Stimulated activated CD4-positive, alpha-beta T cell treated with anti-CD3 and anti-CD28 coated beads, Interleukin-12 subunit alpha, Interleukin-12 subunit beta, amount 100 ng/mL, for 4 hours (primary cell): ENCODE measurements at places on chromosomes 11 and 22.
A peak's percentile ranks its signal among the peaks of the same experiment; 100 is the strongest.

- DNase-seq = no peak
These were observed 34.3 kb downstream of the TSPAN18 start for GRCh38 chr11:44760917-44761550.

- no peak for DNase-seq
These were observed 98.5 kb downstream of the TSPAN18 start for GRCh38 chr11:44825058-44825785.

- DNase-seq = no peak
These were observed 466.3 kb downstream of the OPCML start for GRCh38 chr11:133065847-133066485.

- DNase-seq = no peak
These were observed 76.0 kb upstream of the SORL1 start for GRCh38 chr11:121376130-121376529.

DNA sequence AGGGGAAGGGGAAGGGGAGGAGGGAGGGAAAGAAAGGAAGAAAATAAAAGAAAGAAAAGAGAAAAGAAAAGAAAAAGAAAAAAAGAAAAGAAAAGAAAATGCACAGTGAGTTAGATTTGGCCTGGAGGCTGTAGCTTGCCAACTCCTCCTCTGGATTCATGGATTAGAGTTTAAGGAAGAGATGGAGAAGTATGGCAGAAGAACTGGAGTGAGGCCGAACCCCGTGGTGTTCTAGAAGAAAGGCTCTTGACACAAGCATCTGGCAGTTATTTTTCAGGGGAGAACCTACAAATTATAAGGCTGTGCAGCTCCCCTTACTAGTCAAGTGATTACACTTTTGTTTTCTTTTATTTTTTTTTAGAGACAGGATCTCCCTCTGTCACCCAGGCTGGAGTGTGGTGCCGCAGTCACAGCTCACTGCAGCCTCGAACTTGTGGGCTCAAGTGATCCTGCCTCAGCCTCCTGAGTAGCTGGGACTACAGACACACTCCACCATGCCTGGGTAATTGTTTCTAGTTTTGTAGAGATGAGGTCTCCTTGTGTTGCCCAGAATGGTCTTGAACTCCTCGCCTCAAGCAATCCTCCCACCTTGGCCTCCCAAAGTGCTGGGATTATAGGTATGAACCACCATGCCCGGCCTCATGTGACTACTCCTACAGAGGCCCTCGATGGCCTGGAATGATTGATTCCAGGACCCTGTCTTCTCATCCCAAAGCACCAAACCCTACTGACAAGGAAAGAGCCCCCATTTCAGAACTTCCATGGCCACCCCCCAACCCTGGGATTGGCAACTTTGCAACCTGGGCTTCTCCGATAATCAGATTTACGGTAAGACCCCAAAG, 19.5 kb downstream of the ZNF74 start:
- DNase-seq = no peak

GRCh38 chr11:2272946-2273280, 2.5 kb upstream of the ASCL2 start:
- DNase-seq = no peak

GRCh38 chr11:63920126-63920938, 3.4 kb upstream of the RCOR2 start:
- DNase-seq = no peak

DNA sequence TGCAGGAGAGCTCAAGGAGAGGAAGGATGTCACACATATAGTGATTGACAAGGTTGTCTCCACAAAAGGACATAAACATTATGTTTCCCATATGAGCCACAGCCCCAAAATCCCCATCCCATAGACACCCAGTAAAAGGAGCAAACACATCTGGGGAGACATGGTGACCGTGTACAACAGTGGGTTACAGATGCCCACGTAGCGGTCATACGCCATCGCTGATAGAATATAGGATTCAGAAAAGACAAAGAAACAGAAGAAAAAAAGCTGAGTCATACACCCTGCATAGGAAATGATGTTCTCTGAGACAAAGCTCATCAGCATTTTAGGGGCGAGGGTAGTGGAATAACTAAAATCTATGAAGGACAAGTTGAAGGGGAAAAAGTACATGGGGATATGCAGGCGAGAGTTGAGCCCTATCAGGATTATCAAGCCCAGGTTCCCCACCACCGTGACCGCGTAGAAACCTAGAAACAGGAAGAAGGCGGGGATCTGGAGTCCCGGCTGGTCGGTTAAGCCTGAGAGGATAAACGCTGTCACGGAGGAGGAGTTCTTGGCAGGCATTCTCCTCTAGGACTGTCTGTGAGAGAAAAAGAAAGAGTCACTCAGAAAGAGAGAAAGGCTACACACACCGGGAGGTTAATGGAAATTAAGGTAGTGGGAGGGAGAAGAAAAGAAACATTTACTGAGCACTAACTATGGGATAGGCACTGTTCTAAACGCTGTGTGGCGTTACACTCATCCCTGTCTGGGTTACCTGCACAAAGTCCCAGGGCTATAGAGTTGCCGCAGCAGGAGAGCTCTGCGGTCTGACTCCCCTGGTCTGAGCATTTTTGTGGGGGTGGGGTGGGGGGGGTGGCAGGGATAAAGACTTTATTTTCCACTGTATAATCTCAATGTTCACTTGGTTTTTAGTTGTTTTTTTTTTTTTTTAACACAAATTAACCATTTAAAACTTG, 36.1 kb upstream of the OR8B8 start:
- no peak for DNase-seq

DNA sequence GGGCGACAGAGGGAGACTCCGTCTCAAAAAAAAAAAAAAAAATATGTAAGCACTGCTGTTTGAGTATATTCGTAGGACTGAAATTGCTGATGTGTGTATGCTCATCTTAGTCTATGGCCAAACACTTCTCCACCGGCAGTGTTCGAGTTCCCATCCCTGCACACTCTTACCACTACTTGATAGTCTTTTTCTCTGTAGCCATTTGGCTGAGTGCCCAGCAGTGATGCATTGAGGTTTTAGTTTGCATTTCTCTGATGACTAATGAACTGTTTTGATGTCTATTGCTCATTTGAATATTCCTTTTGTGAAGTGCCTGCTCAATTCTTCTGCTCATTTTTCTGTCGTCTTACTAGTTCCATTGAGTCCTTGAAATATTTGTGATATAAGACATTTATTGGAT, 1.9 kb downstream of the TIRAP start:
- peak; percentile 81 for DNase-seq

DNA sequence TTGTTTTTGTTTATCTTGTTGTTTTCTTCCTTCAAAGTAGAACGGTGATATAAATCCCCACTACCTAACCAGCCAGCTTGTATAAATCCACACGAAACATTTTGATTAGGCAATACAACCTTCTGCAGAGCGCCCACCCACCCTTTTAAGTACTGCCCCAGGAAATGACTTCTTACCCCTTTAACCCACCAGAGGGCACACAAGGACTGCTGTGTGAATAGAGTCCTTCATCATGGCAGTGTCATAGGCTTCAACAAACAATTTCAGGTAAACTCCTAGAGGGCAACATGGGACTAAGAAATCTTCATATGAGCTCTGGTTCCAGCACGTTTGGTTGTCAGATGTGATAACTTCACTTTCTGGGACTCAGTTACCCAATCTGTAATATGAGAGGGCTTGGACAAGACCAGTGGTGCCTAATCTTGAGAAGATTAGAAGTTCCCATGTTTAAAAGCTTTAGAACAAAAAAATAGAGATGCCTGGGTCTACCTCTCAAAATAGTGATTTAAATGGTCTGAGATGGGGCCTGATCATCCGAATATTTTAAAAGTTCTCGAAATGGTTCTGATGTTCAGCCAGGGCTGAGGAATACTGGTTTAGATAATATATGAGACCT, 56.1 kb downstream of the PIWIL4 start:
- DNase-seq = peak; percentile 9

GRCh38 chr11:62497132-62497801, 49.3 kb downstream of the AHNAK start:
- peak; percentile 4 for DNase-seq

- DNase-seq = no peak
These were observed 19.3 kb upstream of the TMEM191C start for GRCh38 chr22:21447694-21448402.

GRCh38 chr11:31340903-31341572, 28.5 kb downstream of the DCDC1 start:
- no peak for DNase-seq

DNA sequence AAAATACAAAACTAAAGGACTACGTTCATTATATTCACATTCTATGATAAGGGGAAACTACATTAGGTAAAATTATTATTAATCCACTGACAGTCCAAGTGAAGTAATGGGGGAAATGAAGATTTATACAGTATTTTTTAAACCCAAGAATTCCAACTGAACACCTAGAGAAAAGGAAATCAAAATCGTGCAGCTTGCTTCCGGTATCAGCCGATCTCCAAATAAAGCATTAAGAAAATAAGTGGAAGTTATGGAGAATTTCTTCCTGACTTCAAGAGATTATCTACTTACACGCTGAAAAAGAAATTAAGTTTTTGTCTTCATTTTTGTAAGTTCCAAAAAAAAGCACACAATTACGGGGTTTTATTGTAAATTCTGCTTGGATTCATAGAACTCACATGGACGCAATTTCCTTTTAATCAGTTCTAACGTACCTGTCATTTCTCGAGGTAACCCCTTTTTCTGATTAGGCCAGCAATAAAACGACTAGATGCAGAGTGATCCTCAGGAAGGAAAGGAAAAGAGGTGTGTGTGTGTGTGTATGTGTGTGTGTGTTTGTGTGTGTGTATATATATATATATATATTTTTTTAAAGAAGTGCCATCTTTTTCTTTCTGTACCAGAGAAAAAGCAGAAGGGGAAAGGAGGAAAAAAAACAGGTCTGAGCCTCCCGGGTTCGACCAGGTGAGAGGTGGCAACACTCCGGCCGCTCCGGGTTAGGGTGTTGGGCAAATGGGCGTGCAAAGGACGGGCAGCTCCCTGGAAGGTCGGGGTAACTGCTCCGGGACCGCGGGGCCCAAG, 1.1 kb downstream of the ZBTB44 start:
- no peak for DNase-seq

DNA sequence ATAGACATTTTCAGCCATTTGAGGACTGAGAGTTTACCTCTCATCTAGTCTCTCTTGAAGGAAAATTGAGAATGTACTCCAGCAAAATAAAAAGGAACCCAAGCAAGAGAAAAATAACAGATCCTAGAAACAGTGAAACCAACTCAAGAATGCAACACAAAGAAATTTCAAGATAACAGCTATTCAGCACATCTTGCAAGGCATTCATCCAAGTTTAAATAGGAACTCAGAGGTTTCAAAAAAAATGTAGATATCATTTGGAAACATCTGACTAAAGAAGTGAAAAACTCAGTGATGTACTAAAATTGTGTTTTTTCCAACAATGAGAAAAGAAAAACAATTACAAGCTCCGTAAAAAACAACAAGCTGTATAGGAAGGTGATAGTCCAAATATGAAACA, 76.4 kb downstream of the TMEM135 start:
- no peak for DNase-seq

DNA sequence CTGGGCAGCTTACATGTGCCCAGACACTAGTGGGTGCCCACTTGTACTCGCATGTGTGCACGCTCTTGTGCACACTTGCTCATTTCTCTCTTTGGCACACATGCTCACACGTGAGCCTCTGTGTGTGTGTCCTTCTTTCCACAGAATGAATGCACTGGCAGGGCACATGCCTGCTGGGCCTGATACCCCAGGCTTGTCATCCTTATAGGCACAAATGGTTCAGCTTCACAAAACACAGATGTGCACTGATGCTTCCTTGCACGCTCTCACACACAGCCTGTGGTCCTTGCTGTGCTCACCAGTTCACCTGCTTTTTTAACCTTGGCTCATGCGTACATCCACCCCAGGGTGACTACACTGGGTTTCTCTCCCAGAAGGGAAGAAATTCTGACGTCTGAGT, 174.8 kb downstream of the BUD13 start:
- DNase-seq = no peak

DNA sequence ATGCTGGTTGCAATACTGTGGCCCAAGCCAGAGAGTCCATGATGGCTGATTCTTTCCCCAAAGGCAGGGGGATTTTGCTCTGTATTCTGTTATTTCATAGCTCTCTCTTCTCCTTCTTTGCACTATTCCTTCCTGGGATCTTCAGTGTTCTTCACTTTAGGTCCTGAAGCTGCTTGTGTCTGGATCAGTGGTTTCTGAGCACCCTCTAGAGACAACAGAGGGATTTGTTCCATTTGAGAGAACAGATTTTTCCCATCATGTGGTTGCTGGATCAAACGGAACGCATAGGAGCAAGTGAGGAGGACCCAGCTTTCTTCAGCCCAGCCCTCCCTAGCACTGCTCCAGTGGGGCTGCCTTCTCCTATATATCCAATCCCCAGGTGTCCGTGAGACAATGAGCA, 68.7 kb upstream of the SYN3 start:
- DNase-seq = no peak

DNA sequence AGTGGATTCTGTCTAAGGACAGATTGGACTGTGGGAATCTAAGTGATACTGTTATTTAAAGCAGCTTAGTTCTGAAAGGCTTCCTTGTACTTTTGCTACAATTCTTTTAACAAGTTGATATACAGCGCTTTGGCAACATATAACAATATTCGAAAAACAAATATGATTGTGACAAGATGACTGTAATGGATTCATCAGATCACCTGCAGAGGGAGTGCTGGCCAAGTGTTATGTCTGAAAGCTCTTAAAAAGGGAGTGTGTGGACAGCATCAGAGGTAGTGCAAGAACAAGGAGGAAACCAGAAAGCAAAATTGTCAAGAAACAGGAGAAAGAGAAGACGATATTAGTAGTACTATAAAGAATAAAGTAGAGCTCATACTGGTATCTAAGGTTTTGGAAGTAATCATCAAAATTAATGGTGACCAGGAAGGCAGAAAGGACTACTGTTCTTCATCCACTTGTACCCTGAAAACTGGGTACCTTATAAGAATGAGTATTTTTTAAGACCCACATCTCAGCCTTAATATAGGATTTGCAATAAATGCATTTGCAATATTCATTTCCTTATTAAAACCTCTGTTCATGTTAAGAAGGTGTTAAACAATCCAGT, 1112.0 kb upstream of the CCDC90B start:
- no peak for DNase-seq

GRCh38 chr11:84022201-84022600, 736.0 kb upstream of the CCDC90B start:
- DNase-seq = no peak

DNA sequence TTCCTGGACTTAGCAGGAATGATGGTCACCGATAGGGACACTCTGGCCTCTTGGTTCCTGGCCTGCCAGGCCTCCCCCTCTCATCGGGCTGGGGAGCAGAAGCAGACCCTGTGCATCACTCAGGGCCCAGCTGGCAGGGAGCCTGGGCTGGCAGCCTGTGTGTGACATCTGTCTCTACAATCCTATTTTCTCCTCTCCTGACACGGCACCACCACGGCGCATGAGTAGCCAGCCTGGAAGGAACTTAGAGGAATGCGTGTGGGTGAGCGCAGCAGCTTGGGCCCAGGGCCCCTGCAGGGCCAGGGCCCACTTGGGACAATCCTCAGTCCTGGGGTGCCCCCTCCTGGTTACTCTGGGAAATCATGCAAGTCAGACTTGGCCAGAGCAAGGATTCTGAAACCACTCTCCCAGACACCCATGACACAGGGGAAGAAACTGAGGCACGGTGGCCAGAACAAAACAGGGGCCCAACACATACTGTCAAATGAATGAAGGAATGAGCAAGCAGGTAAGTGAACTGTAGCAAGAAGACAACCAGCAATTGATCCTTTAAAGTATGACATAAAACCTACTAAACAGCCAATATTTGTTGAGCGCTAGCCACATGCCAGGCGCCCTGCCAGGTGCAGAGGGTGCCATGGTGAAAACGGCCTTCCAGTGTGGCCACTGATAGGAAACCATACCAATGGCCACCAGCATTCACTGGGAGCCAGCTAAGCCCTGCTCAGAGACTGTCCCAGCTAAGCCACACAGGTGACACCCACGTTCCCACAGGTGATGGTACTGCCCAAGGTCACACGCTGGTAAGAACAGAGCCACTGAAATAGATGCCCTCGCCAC, 13.3 kb downstream of the RSPH14 start:
- DNase-seq = peak; percentile 68

GRCh38 chr22:42261296-42261695, 9.2 kb downstream of the TCF20 start:
- DNase-seq = no peak
